ENCODE measurements at places on chromosomes 2 and 18.

GRCh38 chr18:68848242-68848641, 50.4 kb downstream of the CCDC102B start:
- no peak for DNase-seq

DNA sequence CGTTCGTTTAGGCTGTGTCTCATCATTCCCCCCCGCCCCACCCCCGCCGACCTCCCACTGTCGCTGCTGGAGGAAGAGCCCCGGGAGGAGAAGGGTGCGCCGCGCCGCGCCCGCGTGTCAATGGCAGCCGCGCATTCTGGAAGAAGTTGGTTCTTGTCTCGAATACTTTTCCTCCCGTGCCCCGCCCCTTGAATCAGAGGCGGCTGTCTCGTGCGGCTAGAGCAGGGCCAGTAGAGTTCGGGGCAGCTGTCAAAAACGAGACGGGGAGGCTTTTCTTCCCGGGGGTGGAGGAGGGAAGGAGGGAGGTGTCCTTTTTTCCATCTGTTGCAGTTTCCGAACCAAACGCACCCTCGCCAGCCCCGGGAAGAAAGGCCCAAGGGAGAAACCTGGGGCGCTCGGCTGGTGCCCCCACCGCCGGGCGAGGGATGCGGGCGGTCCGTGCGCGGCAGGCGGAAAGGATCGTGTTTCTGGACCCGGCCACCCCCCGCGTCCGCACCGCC, 410 bp upstream of the TGIF1 start:
- DNase-seq = peak; percentile 49

DNA sequence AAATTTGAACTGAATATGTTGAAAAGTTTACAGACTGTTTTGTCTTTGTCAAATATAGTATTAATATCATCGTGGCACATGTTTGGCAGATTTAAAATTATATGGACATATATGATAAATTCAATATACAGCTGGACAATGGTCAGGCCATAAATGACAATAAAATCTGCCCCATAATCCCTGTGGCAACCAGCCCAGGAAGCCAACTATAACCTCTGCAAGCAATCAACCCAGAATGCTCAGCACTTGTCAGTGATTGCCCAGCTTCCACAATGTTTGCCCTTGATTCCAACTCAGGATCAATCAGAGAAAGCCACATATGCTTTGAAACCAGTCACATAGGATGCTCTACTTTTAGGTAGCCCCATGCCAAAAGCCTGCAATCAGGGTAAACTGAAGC, 671.9 kb downstream of the SUCLG1 start:
- DNase-seq = no peak

- DNase-seq = no peak
Measured at GRCh38 chr2:64311948-64312621, 141.9 kb upstream of the LGALSL start.

DNA sequence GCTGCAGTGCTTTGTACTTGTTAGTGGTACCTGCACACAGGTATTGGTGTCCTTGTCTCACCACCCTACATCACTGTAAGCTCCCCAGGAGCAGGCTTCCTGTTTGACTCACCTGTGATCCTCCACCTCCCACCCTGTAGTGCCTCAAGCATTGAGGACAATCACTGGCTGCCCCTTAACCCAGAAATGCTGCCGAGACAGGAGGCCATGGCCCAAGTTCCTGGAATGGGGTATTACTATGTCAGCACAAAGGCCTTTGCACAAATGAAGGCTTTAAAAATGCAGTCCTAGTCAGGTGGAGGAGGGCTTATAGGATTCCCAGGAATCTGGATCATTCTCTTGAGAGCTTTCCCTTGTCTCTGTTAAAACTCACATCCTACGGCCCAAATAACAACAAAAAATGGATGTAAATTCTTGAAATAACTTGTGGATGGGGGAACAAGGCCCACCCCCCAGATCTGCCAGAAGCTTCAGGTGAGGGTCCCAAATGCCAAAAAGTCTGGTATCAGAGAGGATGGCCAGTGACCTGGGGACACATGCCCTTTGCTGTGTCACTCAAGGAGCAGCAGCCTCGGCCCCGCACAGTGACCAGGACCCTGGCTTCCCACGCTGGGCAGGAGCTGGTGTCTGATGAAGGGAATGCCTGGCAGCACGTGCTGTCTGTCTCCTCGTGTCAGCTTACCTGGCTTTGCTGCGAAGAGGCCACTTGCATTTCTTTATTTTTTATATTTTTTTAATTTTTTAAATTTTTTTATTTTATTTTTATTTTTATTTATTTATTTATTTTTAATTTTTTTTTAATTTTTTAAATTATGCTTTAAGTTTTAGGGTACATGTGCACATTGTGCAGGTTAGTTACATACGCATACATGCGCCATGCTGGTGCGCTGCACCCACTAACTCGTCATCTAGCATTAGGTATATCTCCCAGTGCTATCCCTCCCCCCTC, 3.7 kb upstream of the IL37 start:
- DNase-seq = no peak

DNA sequence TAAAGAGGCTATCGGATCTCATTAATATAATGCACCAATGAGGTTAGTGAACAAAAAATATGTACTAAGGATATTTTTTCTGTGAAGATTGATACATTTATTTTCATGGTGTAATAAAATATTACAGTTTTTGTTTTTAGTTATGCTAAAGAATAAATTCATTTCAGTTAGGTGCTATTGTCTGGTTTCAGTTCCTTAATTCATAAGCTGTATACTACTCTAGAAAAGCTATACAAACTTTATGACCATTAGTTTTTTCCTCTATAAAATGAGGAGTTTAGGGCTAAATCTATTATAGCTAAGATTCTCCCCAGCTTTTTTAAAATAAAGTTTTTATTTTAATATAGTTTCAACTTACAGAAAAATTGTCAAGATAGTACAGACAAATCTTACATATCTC, 1311.7 kb upstream of the NXPH2 start:
- no peak for DNase-seq

DNA sequence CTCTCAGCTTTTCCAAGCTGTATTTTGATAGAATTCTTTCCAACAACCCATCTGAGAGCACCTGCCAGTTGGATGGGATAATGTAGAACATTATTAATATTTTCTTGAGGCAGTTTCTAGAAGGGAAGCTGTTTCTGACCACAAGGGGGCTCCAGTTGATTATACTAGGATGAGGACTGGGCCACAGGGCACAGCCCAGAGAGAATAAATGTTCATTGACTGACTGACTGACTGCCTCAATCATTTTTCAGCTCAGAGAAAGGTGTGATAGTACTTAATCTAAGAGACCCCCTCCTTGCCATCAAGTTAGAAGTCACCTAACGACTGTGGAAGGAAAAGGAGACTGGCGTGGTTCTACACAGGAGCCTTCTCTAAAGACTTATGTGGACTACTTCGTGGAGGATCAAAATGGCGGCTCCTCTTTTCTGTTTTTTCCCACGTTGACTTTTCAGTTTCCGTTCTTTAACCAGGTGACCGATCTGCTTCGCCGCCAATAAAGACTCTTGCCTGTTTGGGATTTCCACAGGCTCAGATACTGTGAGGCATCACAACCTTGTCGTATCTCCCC, 31.9 kb upstream of the CREG2 start:
- DNase-seq = peak; percentile 35

GRCh38 chr2:239313776-239314175, 87.0 kb downstream of the HDAC4 start:
- DNase-seq = no peak

GRCh38 chr2:79740879-79741443, 228.1 kb downstream of the CTNNA2 start:
- no peak for DNase-seq

DNA sequence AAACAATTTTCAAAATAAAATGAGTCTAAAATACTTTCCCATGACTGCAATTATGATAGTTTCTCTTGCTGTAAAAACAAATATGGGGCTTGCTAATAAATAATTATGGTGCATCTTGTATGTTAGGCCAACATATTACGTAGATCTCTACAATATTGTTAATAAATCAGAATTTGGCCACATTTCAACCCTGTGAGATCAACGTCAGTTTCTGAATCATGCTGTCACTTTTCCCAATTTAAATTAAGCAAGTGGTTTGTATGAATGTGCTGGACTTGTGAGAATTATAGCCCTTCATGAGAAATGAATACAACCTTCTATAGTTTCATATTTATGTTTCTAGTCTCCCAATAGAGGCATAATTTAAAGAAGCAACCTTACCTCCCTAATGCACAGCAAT, 808.9 kb downstream of the SUCLG1 start:
- DNase-seq = no peak

GRCh38 chr2:49029406-49029805, 124.9 kb downstream of the FSHR start:
- DNase-seq = no peak

GRCh38 chr2:200658278-200658864, 72.6 kb downstream of the AOX1 start:
- no peak for DNase-seq

GRCh38 chr2:77013457-77013856, 508.7 kb downstream of the LRRTM4 start:
- no peak for DNase-seq

DNA sequence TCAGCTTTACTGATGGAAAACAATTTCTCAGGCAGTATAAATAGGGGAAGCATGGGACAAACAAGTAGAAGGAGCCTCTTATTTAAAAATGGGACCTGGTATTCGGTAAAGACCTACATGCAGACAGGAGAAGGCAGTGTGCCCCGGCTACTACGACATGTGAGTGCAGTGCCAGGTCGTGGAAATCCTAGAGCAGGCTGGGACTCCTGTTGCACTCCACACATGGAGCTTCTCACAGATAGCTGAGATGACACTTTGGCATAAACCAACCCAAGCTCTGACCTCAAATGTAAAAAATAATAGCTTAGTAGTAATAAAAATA, 885 bp upstream of the DSEL start:
- DNase-seq = no peak

GRCh38 chr2:37774976-37775907, 103.8 kb upstream of the CDC42EP3 start:
- DNase-seq = no peak

GRCh38 chr2:11768946-11769345, 22.5 kb downstream of the LPIN1 start:
- no peak for DNase-seq

DNA sequence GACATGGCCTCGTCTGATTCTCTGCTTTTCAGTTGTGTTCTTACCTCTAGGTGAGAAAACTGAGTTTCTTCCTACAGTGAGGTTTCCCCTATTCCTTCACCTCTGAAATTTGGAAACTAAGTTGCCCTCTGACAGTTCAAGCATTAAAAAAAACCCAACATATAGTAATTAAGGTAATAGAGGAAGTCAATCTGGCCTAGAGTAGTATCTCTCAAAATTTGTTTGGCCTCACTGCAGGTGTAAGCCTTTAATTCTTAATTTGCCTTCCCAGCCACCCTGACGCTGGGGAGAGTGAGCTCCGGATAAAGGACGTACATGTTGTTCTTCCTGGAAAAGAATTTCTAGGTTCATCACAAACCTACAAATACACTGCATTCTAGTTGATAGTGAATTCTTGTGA, 1.4 kb downstream of the CAD start:
- DNase-seq = no peak

GRCh38 chr2:194257095-194257494, 1399.9 kb upstream of the SLC39A10 start:
- DNase-seq = no peak

GRCh38 chr2:128320906-128321771, 2.5 kb upstream of the HS6ST1 start:
- no peak for DNase-seq
